ENCODE measurements at places on chromosomes 7 and 10.

- DNase-seq = no peak
These were observed 6.6 kb upstream of the ABCC2 start for GRCh38 chr10:99775850-99776249.

DNA sequence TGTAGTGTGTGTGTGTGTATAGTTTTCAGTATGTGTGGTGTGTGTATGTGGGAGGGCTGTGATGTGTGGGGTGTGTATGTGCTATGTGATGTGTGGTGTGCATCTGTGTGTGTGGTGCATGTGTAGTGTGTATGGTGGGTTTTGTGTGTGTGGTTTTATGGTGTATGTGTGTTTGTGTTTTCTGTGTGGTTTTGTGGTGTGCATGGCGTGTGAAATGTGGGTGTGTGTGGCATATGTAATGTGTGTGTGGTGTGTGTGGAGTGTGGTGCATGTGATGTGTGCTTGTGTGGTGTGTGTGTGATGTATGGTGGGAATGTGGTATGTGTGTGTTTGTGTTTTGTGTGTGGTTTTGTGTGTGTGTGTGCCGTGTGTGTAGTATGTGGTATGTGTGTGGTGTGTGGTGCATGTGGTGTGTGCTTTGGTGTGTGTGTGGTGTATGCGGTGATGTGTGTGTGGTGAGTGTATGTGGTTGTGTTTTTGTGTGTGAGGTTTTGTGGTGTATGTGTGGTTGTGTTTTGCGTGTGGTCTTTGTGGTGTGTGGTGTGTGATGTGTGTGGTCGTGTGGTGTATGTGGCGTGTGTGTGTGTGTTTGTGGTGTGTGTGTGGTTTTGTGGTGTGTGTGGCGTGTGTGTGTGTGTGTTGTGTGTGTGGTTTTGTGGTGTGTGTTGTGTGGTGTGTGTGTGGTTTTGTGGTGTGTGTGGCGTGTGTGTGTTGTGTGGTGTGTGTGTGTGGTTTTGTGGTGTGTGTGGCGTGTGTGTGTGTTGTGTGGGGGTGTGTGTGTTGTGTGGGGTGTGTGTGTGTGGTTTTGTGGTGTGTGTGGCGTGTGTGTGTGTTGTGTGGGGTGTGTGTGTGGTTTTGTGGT, 18.0 kb upstream of the PPP2R2D start:
- no peak for DNase-seq

- no peak for DNase-seq
These were observed 25.4 kb upstream of the TNKS2 start for GRCh38 chr10:91772869-91773268.

- DNase-seq = no peak
These were observed 40.4 kb downstream of the BAIAP2L1 start for GRCh38 chr7:98360221-98361130.

- DNase-seq = no peak
These were observed 6.9 kb upstream of the ZNF138 start for GRCh38 chr7:64787295-64787694.

DNA sequence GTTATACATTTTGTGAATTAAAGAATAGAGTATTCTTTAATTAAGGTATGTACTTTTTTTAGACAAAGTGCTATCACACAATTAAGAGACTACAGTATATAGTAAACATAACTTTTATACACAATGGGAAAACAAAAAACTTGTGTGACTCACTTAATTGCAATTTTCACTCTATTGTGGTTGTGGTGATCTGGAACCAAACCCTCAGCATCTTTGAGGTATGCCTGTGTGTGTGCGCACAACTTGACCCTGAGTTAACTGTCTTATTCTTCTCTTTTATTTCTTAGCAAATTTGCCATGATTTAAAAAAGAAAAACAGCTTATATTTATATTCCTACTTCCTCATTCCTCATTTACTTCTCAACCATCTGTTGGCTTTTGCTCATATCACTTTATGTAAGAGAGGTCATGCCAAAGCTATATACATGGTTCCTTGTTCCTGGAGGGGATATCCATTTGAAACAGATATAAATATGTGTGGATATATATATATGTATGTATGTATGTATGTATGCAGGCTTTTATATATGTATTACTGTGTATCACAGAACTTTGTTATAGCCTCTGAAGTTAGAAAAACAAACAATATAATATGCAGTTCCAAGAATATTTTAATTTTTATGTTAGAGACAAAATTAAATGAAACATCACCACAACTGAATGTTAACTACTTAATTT, 259.5 kb upstream of the HGF start:
- DNase-seq = no peak

- DNase-seq = no peak
These were observed 23.6 kb upstream of the SEMA3C start for GRCh38 chr7:80942261-80943041.

- DNase-seq = no peak
These were observed 26.2 kb upstream of the C10orf90 start for GRCh38 chr10:126696684-126697083.

DNA sequence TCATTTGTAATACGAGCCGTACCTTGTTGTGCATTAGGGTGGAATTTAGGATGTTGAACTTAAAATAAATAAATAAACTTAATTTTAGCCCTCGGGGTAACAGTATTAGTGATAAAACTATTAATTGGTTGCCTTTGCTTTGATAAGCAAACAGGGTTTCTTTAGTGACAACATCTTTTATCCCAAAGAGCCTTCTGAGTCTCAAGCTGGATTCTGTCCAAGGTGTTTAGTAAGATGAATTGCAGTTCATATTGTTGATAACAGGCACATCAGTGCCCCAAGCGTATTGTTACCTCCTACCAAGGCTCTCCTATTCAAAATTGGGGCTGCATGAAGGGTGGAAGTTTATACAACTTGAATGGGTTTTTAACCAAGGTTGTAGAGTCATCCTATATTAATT, 144.4 kb upstream of the CELF2 start:
- no peak for DNase-seq

DNA sequence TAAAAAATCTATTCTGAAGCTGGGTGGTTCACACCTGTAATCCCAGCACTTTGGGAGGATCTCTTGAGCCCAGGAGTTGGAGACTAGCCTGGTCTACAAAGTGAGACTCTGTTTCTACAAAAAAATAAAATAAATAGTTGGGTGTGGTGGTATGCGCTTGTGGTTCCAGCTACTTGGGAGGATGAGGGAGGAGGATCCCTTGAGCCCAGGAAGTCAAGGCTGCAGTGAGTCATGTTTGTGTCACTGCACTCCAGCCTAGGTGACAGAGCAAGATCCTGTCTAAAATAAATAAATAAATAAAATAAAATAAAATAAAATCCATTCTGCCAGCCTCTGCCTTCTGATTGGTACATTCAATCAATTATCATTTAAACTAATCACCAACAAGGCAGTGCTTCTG, 17.5 kb downstream of the ZNF33A start:
- DNase-seq = no peak

DNA sequence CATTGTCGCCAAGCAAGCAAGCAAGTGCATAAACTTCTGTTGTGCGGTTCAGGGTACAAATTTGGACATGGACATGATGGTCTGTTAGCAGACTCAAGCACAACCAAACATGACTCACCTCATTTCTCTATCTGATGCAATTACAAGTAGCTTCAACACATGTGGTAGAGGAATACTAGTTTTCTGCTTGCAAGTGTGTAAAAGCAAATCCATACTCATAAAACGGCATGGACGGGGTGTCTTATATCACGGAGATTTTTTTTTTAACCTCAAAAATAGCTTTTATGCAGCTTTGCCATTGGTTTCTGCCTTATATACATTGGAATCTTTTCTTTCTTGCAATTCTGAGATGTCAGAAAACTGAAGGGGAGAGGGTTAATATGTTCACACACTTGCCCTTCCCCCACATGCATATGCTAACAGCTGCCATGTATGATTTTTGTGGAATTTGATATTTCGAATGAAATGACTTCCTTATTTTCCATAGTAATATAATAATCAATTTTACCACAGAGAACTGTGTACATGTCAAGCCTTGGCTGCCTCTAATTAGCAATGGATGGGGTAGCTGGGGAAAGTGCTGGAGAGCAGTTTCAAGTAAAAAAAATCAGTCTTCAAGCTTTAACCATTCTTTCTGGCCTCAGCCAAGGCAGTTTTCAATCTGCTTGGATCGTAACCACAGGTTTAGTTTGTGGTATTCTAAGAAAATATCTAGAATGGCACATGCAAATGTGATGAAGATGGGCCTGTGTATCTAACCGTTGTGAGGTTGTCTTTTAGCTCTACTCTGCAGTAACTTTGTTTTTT, 106.0 kb upstream of the PDCD4 start:
- no peak for DNase-seq

DNA sequence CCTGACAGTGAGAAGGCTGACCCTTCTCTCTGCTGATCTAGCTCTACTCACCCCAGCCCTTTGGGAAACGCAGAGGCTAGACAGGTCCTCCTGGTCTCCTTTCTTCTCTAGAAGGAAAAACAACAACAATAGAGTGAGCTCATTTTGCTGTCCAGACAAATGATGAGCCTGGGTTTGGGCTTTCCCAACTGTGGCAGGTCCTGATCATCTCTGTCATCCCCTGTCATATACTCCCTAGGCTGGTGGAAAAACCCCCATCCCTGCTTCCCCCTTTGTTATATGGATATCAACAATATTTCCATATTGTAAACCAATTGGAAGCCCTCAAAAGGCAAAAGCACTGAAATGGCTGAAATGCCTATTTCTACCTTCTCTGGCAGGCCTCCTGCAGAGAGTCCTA, 9.2 kb upstream of the DDIT4 start:
- DNase-seq = no peak

Measured in activated CD8-positive, alpha-beta memory T cell treated with anti-CD3 and anti-CD28 coated beads for 1 hour (primary cell).